ENCODE measurements at places on chromosomes 2 and 18. TPM values are rescaled to one million over a fixed set of nuclear protein-coding genes. Genes with fewer than 3 reads are reported as not detected.

Gene HDHD2
- total RNA-seq = 29.8 TPM

Gene TUBA3E
- total RNA-seq = 0.09 TPM

Gene GCG
- not detected for total RNA-seq

Gene ZNF804A
- 4.4 TPM for total RNA-seq

Gene ALPP
- not detected for total RNA-seq

Gene DYSF
- total RNA-seq = 0.30 TPM

Gene CYP27C1
- not detected for total RNA-seq

Gene DSC3
- 29.1 TPM for total RNA-seq

Gene SH3BP4
- 15.4 TPM for total RNA-seq

Gene NDUFV2
- 82.0 TPM for total RNA-seq

Gene CNTNAP5
- not detected for total RNA-seq

Gene TSPYL6
- total RNA-seq = not detected

Gene ADAM17
- total RNA-seq = 64.7 TPM

Gene SH3RF3
- total RNA-seq = 3.4 TPM

Gene COL6A3
- 3,192 TPM for total RNA-seq

Gene ZSWIM2
- not detected for total RNA-seq

Gene IL1RL1
- total RNA-seq = 0.30 TPM

Gene RAB27B
- 40.1 TPM for total RNA-seq

Gene ACTG2
- 175 TPM for total RNA-seq

Gene XDH
- total RNA-seq = not detected
